Thymus (tissue), 14 donors: ENCODE measurements at places on chromosomes 13 and 19.

- no peak for DNase-seq
- no peaks in the 10 kb centered on the region for H3K4me1 ChIP-seq
- H3K36me3 ChIP-seq: no peaks in the 10 kb centered on the region
- H3K27ac ChIP-seq: no peak overlapping the region
- no peak overlapping the region for H3K4me3 ChIP-seq
Measured at GRCh38 chr13:113052971-113053370, 52.6 kb upstream of the F7 start.

DNA sequence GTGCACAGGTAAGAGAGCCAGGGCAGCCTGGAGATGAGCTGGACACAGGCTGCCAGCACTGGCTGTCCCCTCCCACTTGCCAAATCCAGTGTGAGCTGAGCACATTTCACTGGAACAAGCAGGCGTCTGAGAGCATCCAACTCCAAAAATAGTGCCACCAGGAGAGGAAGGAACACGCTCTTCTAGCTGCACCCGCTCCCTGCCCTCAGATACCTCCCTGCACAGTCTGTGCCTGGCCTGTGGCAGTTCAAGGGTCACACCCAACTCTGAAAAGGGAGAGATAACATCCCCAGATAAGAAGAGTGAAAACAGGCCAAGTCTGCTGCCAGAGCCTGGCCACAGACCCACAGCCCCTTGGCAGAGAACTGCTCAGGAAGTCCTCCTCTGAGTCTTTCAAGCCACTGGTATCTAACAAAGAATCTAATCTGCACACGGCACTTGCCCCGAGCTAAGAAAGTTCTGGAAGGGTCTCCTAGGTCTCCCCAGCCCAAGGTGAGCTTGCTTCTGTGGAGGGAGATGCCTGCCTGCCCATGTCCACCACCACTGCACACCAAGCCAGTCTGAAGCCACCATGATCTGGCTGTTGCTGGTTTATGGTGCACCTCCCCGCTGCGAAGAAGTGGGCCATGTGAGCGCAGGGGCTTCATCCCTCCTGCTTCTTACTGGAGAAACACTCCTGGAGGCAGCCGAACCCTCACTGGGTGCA is 14.7 kb downstream of the ELL start:
- no peaks in the 10 kb centered on the region for H3K36me3 ChIP-seq
- H3K4me1 ChIP-seq: peaks cover 4% of the 10 kb centered on the region
- H3K27ac ChIP-seq: peak overlapping the region; percentile 20
- DNase-seq: no peak
- no peaks in the 10 kb centered on the region for H3K27me3 ChIP-seq

DNA sequence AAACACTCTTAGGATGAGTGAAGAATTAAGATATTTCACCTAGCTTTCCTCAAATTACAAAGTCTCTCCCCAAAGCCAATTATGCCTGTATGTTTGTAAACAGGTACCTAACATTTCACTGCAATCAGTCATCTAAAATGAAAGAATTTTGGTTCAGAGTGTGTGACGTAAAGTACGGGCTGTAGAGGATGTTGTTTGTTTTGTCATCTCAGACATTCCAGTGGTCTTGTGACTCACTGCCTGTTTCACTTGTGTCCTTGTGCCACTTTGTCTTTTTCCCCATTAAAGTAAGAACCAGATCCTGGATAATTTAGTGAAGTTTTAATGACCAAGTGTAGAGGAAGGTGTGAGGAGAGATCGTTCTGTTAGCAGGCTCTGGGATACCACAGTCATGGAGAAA is 28.6 kb upstream of the EID2 start:
- H3K36me3 ChIP-seq: no peaks in the 10 kb centered on the region
- H3K4me1 ChIP-seq: no peaks in the 10 kb centered on the region
- no peak overlapping the region for H3K27ac ChIP-seq

- no peak overlapping the region for H3K4me3 ChIP-seq
- H3K4me1 ChIP-seq: peaks cover 7% of the 10 kb centered on the region
- H3K27ac ChIP-seq: no peak overlapping the region
- peaks cover 27% of the 10 kb centered on the region for H3K27me3 ChIP-seq
Measured at GRCh38 chr19:51422053-51422448, 4.6 kb upstream of the SIGLEC10 start.

DNA sequence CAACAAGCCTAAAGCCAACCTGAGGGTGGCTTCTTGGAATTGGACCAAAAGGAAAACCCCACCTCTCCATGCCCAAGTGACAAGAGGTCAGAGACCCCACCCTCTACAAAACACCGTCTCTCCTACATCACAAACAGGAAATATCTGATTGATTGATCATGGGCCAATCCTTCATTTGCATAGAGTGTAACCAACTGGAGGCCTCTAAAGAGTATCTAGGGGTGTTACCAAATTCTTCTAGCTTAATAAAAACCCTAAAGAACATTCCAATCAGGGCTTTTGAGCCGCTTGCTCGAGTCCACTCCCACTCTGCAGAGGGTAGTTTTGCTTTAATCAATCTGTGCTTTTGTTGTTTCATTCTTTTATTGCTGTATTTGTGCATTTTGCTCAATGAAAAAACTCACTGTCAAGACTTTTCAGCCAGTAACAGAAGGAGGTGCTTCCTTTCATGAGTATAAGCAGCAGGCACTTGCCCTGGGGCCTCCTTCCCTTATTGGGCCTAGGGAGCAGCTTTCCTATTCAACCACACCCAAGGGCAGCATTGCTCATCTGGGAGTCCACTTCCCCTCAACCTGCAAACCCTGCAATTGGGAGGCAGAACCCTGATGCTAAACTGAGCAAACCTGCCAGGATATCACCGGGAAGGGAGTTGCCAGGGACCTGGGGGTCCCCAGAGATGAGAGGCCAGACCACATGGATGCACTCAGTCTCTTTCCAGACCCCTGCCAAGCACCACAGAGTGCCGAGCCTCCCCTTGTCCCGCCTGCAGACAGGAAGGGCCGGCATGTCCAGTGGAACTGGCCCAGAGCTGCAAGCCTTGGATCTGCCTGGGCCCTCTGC is 154.3 kb upstream of the VSTM2B start:
- no peak overlapping the region for H3K27ac ChIP-seq
- H3K4me3 ChIP-seq: no peak overlapping the region
- no peak for DNase-seq
- no peaks in the 10 kb centered on the region for H3K27me3 ChIP-seq
- H3K36me3 ChIP-seq: no peaks in the 10 kb centered on the region

DNA sequence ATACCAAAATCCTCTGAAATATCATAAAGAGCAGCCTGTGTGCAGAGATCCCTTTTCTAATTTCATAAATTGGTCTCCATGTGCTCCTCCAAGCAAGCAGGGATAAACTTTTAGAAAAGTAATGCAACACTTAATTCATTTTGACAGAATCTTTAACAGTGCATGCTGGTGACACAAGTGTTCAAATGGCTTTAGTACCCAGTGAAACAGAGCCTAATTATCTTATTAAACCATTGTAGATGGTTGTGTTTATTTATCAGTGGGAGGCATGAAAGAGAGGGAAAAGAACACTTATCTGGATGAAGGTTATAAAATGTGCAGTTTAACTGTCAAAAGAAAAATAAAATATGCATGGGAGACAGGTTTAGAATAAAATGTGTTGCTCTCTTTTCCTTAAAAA is 945.0 kb upstream of the PCDH20 start:
- H3K27me3 ChIP-seq: no peaks in the 10 kb centered on the region
- H3K36me3 ChIP-seq: no peaks in the 10 kb centered on the region
- H3K27ac ChIP-seq: no peak overlapping the region
- no peak for DNase-seq
- H3K4me1 ChIP-seq: no peaks in the 10 kb centered on the region

- H3K27ac ChIP-seq: no peak overlapping the region
- DNase-seq: no peak
- H3K36me3 ChIP-seq: no peaks in the 10 kb centered on the region
- no peaks in the 10 kb centered on the region for H3K27me3 ChIP-seq
Measured at GRCh38 chr13:71018995-71019394, 848.0 kb downstream of the DACH1 start.

GRCh38 chr13:107678075-107678689 is 537.2 kb downstream of the LIG4 start:
- no peak overlapping the region for H3K27ac ChIP-seq
- DNase-seq: no peak
- H3K27me3 ChIP-seq: no peaks in the 10 kb centered on the region

DNA sequence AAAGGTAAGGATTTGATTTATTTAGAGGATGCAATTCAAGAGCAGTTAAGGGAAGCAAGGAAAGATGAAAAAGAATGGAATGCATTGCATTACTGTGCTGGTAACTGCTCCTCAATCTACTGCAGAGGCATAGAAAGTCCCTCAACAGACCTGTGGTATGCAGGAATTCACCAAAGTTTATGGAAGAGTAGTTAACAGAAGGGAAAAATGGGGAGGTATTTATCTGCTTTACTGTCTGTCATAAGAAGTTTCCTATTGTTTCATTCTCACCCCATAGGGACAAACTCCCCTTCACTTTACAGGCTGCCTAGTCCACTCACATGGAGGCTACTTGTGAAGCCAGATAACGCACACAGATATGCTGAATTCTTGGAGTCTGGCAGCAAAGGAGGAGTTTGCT is 354.9 kb upstream of the SPRY2 start:
- H3K4me1 ChIP-seq: no peaks in the 10 kb centered on the region
- H3K4me3 ChIP-seq: no peak overlapping the region
- H3K27ac ChIP-seq: no peak overlapping the region
- no peaks in the 10 kb centered on the region for H3K36me3 ChIP-seq

DNA sequence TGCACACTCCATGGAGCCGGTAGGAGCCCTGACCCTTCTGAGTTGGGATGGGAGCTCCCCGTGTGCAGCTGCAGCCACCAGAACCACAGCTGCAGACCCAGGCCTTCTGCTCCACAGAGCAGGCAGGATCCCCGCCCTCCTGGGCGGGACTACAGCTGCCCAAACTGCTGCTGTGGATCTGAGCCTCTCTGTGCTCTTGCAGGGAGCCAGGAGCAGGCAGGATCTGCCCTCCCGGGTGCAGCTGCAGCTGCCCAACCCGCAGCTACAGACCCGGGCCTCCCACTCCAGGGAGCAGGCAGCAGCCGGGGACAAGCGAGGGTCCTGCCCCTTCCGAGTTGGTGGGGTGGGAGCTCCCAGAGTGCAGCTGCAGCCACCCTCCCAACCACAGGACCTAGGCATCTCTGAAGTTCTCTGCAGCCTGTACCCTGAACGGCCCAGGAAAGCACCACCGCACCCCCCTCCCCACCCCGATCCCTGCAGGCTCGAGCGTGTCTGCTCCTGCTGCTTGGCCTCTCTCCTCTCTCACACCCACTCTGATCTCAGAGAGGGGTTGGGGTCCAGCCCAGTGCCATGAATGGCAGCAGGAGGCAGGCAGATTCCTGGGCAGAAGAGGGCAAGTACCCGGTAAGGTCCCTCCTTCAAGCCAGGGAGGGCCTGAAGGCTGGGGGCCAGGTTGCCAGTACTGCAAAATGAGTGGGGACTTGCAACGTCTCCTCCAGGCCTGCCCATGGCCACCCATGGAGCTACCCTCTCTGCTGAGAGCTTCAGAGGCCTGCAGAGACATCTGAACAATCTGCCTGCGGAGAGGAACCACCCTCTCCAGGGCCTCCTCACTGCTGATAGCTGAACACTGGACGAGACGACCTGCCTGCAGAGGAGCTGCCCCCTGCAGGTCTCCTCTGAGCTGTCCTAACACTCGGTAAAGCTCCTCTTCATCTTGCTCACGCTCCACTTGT is 16.4 kb upstream of the EMP3 start:
- no peaks in the 10 kb centered on the region for H3K27me3 ChIP-seq
- H3K27ac ChIP-seq: peak overlapping the region; percentile 77
- H3K4me1 ChIP-seq: peaks cover 19% of the 10 kb centered on the region
- no peaks in the 10 kb centered on the region for H3K36me3 ChIP-seq
- peak; percentile 69 for DNase-seq

GRCh38 chr19:39497996-39498797 is 550 bp upstream of the DLL3 start:
- no peak overlapping the region for H3K4me3 ChIP-seq
- DNase-seq: no peak
- no peak overlapping the region for H3K27ac ChIP-seq
- no peaks in the 10 kb centered on the region for H3K4me1 ChIP-seq
- no peaks in the 10 kb centered on the region for H3K36me3 ChIP-seq

- H3K27ac ChIP-seq: no peak overlapping the region
- H3K4me3 ChIP-seq: no peak overlapping the region
- no peaks in the 10 kb centered on the region for H3K36me3 ChIP-seq
- no peaks in the 10 kb centered on the region for H3K4me1 ChIP-seq
Measured at GRCh38 chr19:30666301-30666803, 294.2 kb downstream of the ZNF536 start.

- H3K4me3 ChIP-seq: no peak overlapping the region
- H3K36me3 ChIP-seq: no peaks in the 10 kb centered on the region
- no peaks in the 10 kb centered on the region for H3K4me1 ChIP-seq
- no peak for DNase-seq
- H3K27ac ChIP-seq: no peak overlapping the region
- H3K27me3 ChIP-seq: peaks cover 22% of the 10 kb centered on the region
Measured at GRCh38 chr19:2372076-2372612, 12.1 kb downstream of the TMPRSS9 start.

DNA sequence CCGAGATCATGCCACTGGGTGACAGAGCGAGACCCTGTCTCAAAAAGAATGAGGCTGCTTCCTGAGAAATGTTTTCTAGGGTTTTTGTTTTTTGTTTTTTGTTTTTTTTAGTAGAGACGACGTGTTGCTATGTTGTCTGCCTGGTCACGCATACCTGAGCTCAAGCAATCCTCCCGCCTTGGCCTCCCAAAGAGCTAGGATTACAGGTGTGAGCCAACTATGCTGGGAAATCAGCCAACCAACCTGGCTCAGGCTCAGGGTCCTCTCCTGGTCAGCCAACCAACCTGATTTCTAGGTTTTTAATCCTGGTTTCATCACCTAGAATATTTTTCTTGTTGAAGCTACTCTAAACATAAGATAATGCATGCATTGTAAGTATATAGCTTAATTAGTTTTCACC is 7.8 kb downstream of the DHX34 start:
- no peaks in the 10 kb centered on the region for H3K27me3 ChIP-seq
- no peak overlapping the region for H3K4me3 ChIP-seq
- H3K4me1 ChIP-seq: no peaks in the 10 kb centered on the region
- H3K36me3 ChIP-seq: peaks cover 59% of the 10 kb centered on the region
- H3K27ac ChIP-seq: no peak overlapping the region

- H3K27ac ChIP-seq: no peak overlapping the region
- no peaks in the 10 kb centered on the region for H3K27me3 ChIP-seq
- no peak for DNase-seq
Measured at GRCh38 chr13:30108913-30109237, 198.5 kb downstream of the KATNAL1 start.

GRCh38 chr13:41614671-41615527 is 157.5 kb downstream of the RGCC start:
- no peak overlapping the region for H3K4me3 ChIP-seq
- H3K27ac ChIP-seq: no peak overlapping the region
- no peak for DNase-seq
- no peaks in the 10 kb centered on the region for H3K27me3 ChIP-seq
- H3K36me3 ChIP-seq: peaks cover 16% of the 10 kb centered on the region

DNA sequence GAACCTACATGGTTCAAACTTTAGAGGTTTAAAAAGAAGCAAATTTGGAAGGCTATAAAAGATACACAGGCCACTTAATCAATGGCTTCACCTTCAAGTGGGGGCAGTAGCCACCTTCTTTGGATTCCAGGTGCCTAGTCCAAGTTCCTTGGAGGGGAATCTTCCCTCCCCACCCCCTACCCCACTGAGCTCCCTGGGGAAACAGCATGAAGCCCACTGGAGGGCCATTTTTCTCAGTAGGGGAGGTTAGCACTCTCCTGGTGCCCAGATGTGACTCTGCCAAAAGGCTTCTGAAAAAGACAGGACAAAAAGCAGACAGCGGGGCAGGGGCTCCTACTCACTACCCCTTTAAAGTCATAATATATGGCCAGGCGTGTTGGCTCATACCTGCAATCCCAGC is 93.9 kb downstream of the KCTD15 start:
- DNase-seq: no peak
- no peaks in the 10 kb centered on the region for H3K36me3 ChIP-seq
- H3K27ac ChIP-seq: no peak overlapping the region
- H3K4me3 ChIP-seq: no peak overlapping the region
